ENCODE measurements at places on chromosomes 7 and 10.

- no peak for DNase-seq
These were observed 80.9 kb upstream of the AGBL3 start for GRCh38 chr7:134905375-134905774.

- no peak for DNase-seq
These were observed 18.9 kb upstream of the ZNF138 start for GRCh38 chr7:64775289-64775688.

DNA sequence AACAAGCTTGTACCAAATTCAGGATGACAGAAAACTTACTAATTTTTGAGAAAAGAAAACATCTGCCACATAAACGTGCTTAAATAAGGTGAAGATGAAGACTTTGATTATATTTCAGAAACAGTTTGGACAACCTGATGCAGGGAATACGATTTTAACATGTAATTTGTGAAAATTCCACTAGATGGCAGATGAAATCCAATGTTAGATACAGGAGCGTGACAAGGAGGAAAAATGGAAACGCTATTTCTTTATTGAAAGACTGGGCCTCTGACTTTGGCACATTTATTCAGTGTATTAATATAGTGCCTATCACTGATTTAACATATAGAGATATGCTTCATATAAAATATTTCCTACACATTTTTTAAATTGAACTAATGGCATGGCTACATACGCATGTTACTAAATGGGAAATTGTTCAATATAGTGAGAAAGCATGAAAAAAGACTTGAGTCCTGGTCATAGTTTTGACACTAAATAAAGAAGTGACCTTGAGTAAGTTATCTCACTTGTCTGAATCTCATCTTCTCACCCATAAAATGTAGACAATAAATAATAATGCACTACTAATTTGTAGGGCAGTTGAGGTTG lies 60.7 kb downstream of the CD36 start:
- DNase-seq, result peak; percentile 77

GRCh38 chr7:155994279-155994811 lies 182.1 kb upstream of the SHH start:
- DNase-seq, result no peak

- peak; percentile 33 for DNase-seq
These were observed 205.9 kb downstream of the MBL2 start for GRCh38 chr10:52566471-52567246.

GRCh38 chr7:88217675-88218428 lies 2.0 kb downstream of the SRI start:
- peak; percentile 69 for DNase-seq

DNA sequence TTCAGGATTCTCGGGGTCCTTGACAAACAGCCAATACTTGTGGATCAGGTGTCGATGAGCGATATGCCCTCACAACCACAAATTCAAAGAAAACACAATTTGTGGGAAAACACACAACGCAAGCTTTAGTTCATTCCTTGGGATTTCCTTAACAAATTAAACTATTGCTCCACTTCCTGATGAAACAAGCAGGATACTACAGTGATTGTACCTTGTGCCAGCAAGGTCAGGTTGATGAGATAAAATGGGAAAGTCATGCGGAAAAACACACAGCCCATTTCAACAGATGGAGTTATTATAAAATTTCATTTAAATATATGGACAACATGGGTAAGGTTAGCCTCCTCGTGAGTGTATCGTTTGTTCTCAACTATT lies 8.8 kb upstream of the RHOBTB1 start:
- DNase-seq, result no peak

DNA sequence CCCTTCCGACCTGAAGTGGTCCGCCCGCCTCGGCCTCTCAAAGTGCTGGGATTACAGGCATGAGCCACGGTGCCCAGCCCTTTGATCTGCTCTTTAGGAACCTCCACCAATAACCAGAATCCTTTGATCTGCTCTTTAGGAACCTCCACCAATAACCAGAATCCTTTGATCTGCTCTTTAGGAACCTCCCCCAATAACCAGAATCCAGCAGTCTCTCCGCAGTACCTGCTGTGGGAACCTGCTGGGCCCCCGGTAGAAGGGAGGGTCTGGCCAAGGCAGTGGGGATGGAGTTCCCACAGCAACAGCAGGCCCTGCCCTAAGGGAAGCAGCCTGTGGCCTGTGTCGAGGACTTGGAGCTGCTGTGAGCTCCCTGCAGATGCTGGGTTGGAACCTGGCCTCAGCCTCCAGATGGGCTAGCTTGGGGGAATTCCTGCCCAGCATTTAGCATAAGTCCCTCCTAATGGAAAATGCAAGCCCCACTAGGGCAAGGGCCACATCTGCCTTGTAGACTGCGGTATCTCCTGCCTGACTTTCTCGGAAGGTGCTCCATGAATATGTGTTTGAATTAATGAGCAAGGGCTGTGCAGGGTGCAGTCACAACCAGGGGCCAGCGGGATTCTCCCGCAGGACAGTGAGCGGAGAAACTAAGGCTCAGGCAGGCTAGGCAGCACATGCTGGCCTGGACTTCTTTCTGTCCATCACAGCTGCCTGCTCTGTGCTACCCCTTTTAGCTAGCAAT lies 165.8 kb downstream of the UBE2H start:
- no peak for DNase-seq

DNA sequence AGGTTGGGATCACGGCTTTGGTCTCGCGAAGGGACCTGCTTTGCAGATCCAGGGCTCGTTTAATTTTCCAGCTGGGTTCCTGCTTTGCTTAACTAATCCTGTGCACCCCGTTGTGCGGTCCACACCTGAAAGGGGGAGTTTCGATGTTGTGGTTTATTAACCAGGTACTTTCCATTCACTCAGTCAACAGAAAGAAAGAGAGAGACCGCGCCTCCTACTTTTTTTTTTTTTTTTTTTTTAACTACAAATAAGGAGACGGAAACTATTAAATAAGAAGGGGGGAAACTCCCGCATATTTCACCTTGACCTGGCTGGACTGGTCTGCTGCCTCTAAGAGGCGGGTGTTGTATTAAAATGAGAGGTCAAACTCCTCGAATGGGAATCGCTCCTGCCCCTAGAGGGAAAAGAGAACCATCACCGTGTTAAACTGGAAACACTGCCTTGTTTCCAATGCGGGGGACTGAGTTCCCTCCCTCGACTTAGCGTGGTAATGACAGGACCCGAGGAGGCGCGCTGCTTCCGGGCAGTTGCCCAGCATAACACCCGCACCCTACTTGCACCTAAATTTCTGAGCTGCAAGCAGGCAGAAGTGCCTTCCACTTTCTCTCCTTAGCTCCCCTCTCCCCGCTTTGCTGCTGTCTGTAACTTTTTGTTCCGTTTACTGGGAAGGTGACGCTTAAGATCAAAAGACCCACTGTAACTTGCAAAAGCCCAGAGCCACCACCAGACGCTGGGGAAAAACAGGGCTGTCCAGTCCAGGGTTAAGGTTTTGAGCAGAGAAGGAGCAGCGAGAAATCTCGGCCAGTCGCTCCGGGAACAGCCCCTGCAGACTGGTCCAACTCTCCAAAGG lies 1.1 kb upstream of the ITGB8 start:
- no peak for DNase-seq

DNA sequence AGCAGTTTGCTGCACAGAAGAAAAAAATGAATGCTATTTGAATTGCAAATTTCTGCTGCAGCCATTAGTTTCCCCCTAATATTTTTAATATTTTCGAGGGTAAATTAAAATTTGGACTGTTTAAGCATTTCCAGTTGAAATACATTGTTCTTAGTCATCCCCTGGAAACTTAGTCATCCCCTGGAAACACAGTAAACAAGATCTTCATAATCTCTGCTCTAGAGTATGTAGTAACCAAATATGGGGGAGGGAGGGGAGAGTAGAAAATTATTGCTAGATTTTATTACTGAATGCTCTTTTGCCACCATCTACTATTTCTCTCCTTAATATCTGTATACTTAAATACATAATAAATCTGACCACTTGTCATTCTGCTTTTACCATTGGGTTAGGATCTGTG lies 1053.3 kb downstream of the SORCS1 start:
- no peak for DNase-seq

GRCh38 chr7:26658389-26659084 lies 205.9 kb downstream of the SKAP2 start:
- no peak for DNase-seq

GRCh38 chr10:73141603-73142002 lies 26.2 kb downstream of the ECD start:
- DNase-seq, result no peak

DNA sequence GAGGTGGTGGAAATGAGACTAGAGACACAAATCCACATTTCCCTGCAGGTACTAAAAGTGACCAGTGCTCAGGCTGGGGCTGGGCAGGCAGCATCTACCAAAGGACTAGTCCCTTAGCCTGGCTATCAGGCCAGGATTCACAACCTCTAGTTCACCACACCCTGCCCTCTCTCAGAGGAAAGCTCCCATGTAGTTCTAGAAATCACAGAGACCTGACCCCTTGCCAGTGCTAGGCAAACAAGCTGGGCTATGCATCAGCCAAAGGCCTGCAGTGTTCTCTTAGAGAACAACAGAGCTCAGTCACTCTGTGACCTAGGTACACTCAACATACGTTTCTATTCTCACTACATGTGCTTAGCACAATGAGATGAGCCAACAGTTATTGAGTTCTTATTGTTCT lies 26.7 kb upstream of the LRRC4 start:
- no peak for DNase-seq
